ENCODE measurements at places on chromosomes 7 and 10.

DNA sequence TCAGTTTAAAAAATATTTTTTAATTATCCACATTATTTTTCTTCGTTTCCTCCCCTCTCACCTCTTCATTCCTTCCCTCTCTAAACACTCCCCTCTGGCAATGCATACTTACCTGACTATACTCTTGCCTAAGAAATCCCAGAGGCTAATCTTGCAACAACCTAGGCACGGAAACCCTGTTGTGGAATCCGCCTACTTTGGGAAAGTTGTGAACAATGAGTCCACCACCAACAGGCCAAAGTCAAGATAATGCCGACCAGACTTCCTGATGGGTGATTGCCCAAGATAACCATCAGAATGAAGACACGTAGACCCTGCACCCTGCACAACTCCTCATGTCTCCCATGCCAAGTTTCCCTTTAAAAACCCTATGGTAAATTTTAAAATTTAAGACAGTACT lies 521.5 kb downstream of the KIF20B start:
- DNase-seq, result no peak

GRCh38 chr10:107409522-107409921 lies 245.0 kb upstream of the SORCS1 start:
- DNase-seq, result no peak

- DNase-seq, result no peak
Observed at GRCh38 chr7:35570937-35571336, 124.0 kb downstream of the HERPUD2 start.

DNA sequence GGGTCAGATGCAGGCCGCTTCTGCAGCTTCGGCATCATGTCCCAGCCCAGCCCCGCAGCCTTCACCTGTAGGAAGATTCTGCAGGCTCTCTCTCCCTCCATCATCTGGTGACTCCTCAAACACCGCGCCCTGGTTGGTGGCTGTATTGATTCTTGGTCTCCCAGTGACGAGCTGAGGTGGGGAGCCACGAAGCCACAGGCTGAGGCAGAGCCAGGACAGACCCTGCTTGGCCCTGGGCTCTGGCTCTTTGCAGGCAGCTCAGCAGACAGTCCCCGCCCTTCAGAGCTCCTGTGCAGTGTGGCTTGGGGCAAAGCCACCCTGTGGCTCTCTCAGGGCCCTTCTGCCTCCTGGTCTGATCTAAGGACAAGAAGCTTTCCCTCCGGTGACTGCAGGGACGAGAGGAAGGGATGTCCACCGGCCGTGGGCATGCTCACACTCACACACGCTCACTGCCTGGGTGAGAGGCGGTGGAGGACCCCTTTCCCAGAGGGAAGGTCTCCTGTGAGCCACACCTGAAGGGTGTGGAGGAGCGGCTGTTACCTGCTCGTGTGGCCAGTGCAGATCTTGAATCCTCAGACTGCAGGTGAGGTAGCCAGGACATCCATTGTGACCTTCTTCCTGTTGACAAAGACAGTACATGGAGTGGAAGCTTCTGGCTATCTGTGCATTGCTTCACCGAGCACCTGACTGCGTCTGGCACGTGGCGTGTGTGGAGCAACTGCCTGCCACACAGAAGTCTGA lies 79.6 kb downstream of the INPP5A start:
- DNase-seq, result no peak

- no peak for DNase-seq
Observed at GRCh38 chr7:110835218-110835617, 255.7 kb upstream of the LRRN3 start.

- no peak for DNase-seq
Observed at GRCh38 chr7:150381096-150381495, 2.0 kb downstream of the ZNF775 start.

DNA sequence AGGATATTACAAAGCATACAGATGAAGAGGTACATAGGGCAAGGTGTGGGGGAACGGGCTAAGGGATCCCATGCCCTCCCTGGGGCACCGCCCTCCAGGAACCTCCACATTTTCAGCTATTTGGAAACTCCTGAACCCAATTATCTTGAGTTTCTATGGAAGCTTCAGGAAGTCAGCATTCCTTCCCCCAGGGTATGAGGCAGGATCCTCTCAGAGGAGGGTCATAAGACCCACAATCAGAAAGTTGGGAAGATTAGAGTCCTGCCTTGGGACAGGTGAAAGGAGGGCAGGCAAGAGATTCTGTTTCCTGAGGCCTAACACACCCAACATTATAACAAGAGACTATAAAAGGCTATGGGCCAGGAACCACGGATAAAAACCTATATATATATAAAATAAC lies 98.0 kb downstream of the RALA start:
- DNase-seq, result no peak

GRCh38 chr10:80504158-80504811 lies 33.4 kb upstream of the SH2D4B start:
- DNase-seq, result no peak

DNA sequence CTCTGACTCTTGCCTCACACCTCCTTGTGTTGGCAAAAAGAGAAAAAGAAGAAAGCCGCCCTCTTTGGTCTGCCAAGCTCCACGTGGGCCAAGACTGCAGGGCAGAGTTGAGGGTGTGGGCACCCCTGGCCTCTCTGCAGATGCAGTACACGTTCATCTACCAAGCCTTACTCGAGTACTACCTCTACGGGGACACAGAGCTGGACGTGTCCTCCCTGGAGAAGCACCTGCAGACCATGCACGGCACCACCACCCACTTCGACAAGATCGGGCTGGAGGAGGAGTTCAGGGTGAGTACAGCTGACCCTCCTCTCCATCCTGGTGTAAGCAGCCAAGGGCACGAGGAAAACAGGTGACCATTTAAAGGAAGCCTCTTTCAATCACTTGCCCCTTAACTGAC lies 56.1 kb downstream of the MKI67 start:
- no peak for DNase-seq

GRCh38 chr10:7998831-7999230 lies 55.7 kb upstream of the GATA3 start:
- DNase-seq, result no peak

Data from activated T-cell treated with anti-CD3 and anti-CD28 coated beads for 48 hours (primary cell).